WTC11 (cell line): ENCODE measurements at places on chromosomes 6 and 20.

- no peak for DNase-seq
Observed at GRCh38 chr20:33569802-33570391, 80.0 kb downstream of the CBFA2T2 start.

DNA sequence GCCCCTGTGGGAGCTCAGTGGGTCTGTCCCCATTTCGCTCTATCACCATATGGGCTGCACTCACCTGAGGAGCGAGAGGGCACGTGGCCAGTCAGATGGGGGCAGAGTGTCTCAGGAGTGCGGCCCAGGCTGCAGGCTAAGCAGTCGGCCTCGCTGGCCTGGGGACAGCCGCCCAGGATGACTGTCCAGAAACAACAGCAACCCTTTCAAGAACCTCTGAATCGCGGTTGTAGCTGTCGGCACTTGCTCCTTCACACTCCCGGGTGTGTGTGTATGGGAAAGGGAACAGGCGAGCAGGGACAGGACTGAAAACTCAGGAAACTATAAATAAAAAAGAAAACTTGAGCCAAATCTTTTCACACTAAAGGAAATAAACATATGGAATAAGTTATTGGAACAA, 63.1 kb downstream of the TFAP2A start:
- DNase-seq = no peak

- DNase-seq = no peak
Observed at GRCh38 chr20:47421076-47421475, 64.6 kb upstream of the ZMYND8 start.

DNA sequence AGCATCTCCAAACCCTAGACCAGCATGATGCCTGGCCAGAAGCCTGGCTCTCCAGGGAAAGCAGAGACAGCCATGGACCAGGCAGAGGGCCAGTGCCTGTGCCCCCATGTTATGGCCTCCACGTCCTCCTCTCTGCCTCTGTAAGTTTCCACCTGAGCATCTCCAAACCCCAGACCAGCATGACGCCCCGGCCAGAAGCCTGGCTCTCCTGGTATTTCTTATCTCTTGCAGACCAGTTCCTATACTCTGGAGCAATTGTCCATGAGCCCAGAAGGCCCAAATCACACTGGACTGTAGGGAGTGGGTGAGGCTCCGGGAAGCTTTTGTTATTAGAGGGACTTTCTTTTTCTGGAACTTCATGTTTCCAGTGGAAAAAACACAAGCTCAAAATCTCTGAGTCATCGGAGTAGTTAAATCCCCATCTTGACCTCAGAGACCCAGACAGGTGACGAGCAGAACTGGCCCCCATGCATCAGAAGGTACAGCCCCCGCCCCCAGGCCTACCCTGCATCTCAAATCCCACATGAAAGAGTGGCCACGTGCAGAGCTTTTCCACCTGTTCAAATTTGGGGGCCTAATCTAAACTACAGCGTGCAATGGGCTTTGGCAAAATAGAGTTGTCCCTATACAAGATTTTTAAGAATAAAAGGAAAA, 110.2 kb upstream of the FOXQ1 start:
- no peak for DNase-seq

- DNase-seq = no peak
Observed at GRCh38 chr6:170311696-170312095, 5.1 kb downstream of the FAM120B start.

GRCh38 chr6:110409794-110410193, 5.6 kb downstream of the DDO start:
- no peak for DNase-seq

GRCh38 chr6:71107911-71108420, 151.1 kb upstream of the B3GAT2 start:
- DNase-seq = no peak

GRCh38 chr6:42322676-42323075, 105.0 kb upstream of the MRPS10 start:
- DNase-seq = peak; percentile 70

DNA sequence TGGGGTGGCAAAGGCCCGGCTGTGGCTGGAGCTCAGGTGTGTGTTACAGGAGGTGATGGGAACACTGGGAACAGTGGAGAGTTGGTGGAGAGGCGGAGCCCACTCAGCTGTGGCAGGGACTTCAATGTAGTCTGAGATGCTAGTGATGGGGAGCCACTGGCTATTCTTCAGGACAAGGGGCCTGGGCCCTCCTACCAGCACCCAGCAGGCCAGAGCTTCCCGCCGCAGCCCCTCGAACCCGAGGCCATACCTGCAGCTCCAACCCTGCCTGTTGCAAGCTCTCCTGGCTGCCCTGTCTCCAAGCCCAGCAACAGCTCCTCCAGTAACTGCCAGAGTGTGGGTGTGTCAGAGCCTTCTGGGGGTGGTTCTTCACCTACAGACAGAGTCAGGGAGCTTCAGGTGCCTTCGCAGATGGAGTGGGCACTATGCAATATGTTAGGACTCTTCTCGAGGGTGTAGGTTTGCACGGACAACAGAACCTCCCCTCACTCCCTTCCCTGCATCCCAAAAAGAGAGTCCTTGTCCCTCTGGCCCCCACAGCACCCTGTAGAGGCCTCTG, 146.2 kb upstream of the MLN start:
- DNase-seq = no peak

- DNase-seq = no peak
Observed at GRCh38 chr6:166410426-166410935, 27.7 kb upstream of the MPC1 start.
